ENCODE measurements at places on chromosomes 1 and 21. TPM values are rescaled to one million over a fixed set of nuclear protein-coding genes. Genes with fewer than 3 reads are reported as not detected.

ERICH3 gene
- not detected for polyA plus RNA-seq

CFAP74 gene
- polyA plus RNA-seq, result not detected

SELENBP1 gene
- polyA plus RNA-seq, result 48.3 TPM

SYNJ1 gene
- 8.0 TPM for polyA plus RNA-seq

CFAP298 gene
- polyA plus RNA-seq, result 23.2 TPM

RYR2 gene
- polyA plus RNA-seq, result 4.0 TPM

CLCA2 gene
- polyA plus RNA-seq, result 0.13 TPM

PLK3 gene
- polyA plus RNA-seq, result 16.2 TPM

SMIM1 gene
- polyA plus RNA-seq, result 6.5 TPM

COPA gene
- polyA plus RNA-seq, result 44.5 TPM

S100A7 gene
- not detected for polyA plus RNA-seq

CATSPERE gene
- 0.63 TPM for polyA plus RNA-seq

PEX19 gene
- 32.3 TPM for polyA plus RNA-seq

RIMS3 gene
- polyA plus RNA-seq, result 4.9 TPM

DNAJC28 gene
- polyA plus RNA-seq, result 3.0 TPM

FOXJ3 gene
- polyA plus RNA-seq, result 9.6 TPM

B3GALT2 gene
- 0.50 TPM for polyA plus RNA-seq

F13B gene
- polyA plus RNA-seq, result not detected

CDK18 gene
- 19.1 TPM for polyA plus RNA-seq

ALG6 gene
- 2.4 TPM for polyA plus RNA-seq

SELENON gene
- polyA plus RNA-seq, result 13.1 TPM

HCRTR1 gene
- polyA plus RNA-seq, result not detected

CSMD2 gene
- 0.25 TPM for polyA plus RNA-seq

VWA5B1 gene
- not detected for polyA plus RNA-seq

PGLYRP3 gene
- polyA plus RNA-seq, result not detected

ERMAP gene
- polyA plus RNA-seq, result 5.9 TPM

PEX11B gene
- 10.0 TPM for polyA plus RNA-seq

C1orf141 gene
- polyA plus RNA-seq, result not detected

DNAJC6 gene
- polyA plus RNA-seq, result not detected

TRIM17 gene
- not detected for polyA plus RNA-seq

ADCY10 gene
- polyA plus RNA-seq, result 0.13 TPM

SELL gene
- polyA plus RNA-seq, result 2.0 TPM

OR2M3 gene
- not detected for polyA plus RNA-seq

ELF3 gene
- polyA plus RNA-seq, result 50.6 TPM

Data from aorta (tissue), 5 donors.